ENCODE measurements at places on chromosomes 7 and 10.

DNA sequence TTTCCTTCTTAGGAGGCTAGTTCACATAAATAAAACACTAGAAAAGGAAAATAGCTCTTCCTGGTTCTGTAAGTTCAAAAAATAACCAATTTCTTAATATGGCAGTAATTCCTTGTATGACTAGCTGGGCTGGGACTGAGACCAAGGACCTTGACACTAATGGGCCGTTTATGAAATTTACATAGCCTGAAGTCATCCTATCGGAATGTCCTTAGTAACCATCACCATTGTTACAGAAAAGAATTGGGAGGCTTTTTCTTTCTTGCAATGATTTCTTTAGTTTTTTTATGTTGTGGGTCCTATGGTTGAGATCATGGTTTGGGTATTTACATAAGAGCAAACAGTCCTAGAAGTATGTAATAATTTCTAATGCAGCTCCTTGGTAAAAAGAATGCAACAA lies 87.1 kb upstream of the HDAC9 start:
- DNase-seq: no peak

DNA sequence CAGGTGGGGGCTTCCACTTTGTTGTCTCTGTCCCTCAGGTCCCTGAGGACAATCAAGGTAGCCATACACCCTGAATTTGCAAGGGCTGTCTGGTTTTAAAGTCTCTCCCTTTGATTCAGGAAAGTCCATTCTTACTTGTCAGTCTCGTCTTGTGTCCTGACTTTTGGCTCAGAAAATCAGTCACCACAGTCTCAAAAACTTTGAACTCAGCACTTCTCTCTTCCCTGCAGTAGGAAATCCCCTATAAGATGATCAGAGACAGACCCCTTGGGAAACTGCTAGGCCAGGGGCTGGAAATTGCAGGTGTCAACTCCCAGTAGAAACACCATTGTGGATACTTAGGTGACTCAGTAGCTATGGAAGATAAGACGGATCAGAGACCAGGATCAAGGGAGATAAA lies 73.1 kb downstream of the CDC123 start:
- DNase-seq: no peak

GRCh38 chr7:619368-619840 lies 99.8 kb upstream of the PDGFA start:
- no peak for DNase-seq

DNA sequence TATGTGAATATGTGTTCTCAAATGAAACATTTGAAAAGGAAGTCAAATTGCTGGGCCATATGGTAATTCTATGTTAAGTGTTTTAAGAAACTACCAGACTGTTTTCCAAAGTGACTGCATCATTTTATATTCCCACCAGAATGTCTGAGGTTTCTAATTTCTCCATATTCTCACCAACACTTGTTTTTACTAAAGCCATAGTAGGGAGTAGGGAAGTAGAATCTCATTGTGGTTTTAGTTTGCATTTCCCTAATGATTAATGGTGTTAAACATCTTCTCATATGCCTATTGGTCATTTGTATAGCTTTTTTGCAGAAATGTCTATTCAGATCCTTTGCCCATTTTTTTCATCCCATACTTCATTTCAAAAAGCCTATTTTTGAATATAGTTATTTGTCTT lies 9.1 kb upstream of the SEMA4G start:
- no peak for DNase-seq

GRCh38 chr7:1117321-1117928 lies 29.5 kb downstream of the GPER1 start:
- DNase-seq: no peak

- DNase-seq: no peak
These were observed 42.1 kb downstream of the PPP1R9A start for GRCh38 chr7:94949532-94949931.

- DNase-seq: no peak
These were observed 196.4 kb upstream of the PCLO start for GRCh38 chr7:83359108-83359507.

DNA sequence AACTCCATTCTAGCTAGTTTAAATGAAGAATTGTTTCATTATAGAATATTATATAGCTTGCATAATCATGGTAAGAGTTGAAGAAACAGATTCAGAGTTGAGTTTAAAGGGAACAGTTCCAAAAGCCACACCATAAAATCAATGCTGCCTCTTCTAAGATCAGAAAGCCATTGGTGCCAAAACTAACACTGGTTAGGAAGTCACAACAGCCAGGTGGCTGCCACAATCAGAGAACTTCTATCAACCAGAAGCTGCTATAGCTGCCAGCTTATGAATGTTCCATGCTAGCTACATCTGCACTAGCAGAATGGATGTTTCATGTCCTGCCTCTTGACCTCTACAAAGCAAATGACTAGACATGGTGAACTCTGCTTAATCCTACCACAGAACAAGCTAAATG lies 583.1 kb upstream of the LRRN3 start:
- DNase-seq: no peak

GRCh38 chr10:11760151-11760550 lies 18.0 kb downstream of the ECHDC3 start:
- DNase-seq: no peak

- no peak for DNase-seq
These were observed 60.4 kb downstream of the EVX1 start for GRCh38 chr7:27303026-27303425.

DNA sequence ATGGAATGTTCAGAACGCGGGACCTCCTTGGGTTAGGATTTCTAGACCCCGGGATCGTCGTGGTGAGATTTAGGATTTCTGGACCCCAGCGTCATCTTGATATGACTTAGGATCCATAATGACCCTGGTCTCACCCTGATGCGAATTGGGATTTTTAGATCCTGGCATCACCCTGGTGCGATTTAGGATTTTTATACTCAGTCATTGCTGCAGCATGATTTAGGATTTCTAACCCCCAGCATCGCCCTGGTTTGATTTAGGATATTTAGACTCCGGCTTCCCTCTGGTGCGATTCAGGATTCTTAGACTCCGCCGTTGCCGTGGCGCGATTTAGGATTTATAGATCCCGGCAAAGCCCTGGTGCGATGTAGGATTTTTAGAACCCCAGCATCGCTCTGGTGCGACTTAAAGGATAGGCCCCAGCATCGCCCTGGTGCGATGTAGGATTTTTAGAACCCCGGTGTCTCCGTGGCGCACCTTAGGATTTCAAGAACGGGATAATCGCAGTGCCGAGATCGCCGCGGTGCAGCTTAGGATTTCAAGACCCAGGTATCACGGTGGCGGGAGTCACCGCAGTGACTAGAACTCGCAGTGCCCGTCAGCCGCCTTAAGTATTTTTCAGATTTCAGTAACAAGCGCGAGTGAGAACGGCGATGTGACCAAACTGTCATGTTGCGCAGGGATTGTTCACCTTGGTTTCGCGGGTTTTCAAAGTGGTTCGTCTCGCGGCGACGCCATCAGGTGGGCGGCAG lies 814 bp downstream of the MEST start:
- DNase-seq: no peak

- no peak for DNase-seq
These were observed 36.6 kb downstream of the SRRM3 start for GRCh38 chr7:76238326-76238725.
